GM18507 (cell line): ENCODE measurements at places on chromosomes 16 and 17.

DNA sequence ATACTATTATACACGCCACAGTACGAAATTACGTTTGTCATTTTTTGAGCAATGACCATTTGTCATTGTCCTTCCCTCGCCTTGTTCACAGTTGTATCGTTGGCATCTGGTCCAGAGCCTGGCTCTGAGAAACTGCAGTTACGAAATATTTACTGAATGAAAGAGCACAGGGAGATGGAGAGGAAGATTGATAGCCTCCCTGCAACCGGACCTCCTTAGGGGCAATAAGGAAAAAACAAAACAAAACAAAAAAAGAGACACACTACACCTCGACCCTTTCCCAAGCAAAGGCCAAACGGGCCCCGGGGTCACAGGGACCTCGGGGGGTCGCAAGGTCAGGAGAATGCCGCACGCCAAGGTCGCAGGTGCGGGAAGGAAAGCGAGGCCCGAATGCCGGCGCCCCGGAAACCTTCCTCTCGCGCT lies 857 bp downstream of the GOT2 start:
- no peak for DNase-seq

DNA sequence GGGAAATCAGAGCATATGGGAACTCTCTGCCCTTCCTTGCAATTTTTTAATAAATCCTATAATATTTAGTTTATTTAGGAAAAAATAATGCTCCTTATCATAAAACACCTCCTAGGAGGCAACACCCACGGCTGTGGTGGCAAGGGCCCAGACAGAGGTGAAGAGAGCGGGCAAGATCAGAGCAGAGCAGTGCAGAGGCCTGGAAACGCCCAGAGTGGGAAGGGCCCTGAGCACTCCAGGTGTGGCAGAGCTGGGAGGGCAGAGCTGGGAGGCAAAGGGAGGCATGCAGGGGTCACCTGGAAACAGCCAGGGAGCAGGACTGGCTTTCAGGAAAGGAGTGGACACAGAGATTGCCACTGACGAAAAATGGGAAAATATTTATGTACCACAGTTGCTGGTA lies 17.3 kb downstream of the FBXO31 start:
- DNase-seq, result no peak

GRCh38 chr17:2808367-2809335 lies 12.4 kb downstream of the RAP1GAP2 start:
- DNase-seq, result no peak

DNA sequence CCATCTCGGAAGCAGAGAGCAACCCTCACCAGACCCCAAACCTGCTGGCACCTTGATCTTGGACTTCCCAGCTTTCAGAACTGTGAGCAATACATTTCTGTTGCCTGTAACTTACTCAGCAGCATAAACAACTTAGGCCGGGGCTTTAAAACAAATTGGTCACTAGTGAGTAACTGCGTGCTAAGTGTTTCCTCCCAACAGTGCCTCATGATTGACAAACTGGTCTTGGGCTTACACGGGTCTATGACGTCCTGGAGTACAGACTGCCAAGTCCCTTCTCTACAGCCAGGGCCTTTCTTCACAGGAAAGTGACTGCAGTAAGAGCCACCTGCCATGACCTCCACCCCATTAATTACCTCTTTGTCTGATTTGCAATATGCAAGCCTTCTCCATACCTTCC lies 136.7 kb downstream of the XYLT1 start:
- no peak for DNase-seq

GRCh38 chr17:40473573-40474365 lies 27.7 kb downstream of the TNS4 start:
- DNase-seq, result no peak
